ENCODE measurements at places on chromosomes 2 and 18.
A peak's percentile ranks its signal among the peaks of the same experiment; 100 is the strongest.

- peak; percentile 69 for DNase-seq
Measured at GRCh38 chr2:191245046-191245868, at the start of gene MYO1B. TSS of gene MYO1B (plus strand) at chr2:191245404. CDS start at chr2:191276896, 31,492 bp downstream.

DNA sequence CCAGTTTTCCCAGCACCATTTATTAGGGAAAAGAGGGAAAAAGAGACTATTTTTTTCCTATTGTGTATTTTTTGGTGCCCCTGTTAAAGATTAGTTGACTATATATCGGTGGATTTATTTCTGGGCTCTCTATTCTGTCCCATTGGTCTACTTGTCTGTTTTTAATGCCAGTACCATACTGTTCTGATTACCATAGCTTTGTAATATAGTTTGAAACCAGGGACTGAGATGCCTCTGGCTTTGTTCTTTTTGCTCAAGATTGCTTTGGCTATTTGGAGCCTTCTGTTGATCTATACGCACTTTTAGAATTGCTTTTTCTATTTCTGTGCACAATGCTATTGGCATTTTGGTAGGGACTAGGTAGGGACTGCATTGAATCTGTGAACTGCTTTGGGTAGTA is 151.7 kb downstream of the ADCYAP1 start:
- no peak for DNase-seq

GRCh38 chr2:3160751-3161330 is 216.8 kb downstream of the EIPR1 start:
- no peak for DNase-seq

DNA sequence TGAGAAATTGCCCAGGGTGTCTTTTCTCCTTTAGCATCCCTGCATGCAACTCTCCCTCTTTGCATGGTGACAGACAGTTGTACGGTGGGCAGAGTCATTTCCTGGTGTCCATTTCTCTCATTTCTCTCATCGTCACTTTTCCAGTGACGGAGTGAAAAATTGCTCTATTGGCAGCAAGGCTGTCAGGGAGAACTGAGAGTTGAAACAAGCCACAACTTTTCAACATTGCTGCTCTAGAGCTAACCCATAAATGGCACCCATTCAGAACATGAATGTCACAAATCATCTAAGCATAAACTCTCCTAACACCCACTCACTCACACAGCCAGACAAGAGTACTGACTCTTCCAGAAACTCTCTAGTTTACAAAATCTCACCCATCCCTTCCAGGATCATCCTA is 55.7 kb downstream of the ZC3H8 start:
- no peak for DNase-seq

GRCh38 chr2:193847130-193847529 is 1652.4 kb upstream of the TMEFF2 start:
- DNase-seq: peak; percentile 23

DNA sequence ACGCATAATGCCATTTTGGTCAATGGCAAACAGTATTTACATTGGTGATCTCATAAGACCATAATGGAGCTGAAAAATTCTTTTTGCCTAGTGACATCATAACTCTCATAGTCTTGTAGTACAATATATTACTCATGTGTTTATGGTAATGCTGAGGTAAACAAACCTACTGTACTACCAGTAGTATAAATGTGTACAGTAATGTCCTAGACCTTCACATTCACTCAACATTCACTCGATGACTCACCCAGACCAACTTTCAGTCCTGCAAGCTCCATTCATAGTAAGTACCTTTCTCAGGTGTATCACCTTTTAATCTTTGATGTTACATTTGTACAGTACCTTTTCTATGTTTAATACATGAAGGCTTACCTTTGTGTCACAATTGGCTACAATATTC is 558.2 kb upstream of the PIK3C3 start:
- DNase-seq: no peak

DNA sequence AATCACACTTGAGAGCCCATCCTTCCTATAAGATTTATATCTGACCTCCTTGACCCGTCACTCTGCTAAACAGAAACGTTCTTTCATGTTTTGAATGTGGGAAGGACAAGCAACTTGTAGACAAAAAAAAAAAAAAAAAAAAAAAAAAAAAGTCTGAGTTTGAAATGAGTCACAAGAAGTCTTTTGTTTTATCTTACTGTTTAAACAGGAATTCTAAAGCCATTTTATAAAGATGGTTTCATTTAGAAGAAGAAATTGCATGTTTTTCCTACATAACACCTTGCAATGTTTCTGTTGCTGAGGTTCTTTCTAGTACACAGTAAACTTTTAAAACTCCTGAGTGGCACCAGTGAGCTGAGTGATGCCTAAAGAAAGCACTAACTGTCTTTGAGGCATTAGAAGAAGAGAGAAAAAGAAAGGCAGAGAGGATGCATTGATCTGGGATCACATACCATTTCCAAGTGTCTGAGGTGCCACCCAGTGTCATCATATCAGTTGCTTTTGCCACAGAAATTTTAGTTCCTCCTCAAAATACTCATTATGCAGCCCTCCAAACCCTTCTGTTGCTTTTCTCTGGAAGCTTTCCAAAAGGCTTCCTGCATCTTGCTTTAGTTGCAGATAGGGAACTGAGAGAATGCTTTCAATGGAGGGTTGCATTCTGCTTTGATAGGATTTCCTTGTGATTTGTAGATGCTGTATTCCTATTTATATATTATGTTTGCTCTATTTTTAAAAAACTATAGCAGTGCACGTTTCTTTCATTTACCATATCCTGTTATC is 69.1 kb downstream of the ACVR2A start:
- DNase-seq: no peak

- no peak for DNase-seq
Measured at GRCh38 chr2:74779265-74779558, 54.7 kb upstream of the HK2 start.

DNA sequence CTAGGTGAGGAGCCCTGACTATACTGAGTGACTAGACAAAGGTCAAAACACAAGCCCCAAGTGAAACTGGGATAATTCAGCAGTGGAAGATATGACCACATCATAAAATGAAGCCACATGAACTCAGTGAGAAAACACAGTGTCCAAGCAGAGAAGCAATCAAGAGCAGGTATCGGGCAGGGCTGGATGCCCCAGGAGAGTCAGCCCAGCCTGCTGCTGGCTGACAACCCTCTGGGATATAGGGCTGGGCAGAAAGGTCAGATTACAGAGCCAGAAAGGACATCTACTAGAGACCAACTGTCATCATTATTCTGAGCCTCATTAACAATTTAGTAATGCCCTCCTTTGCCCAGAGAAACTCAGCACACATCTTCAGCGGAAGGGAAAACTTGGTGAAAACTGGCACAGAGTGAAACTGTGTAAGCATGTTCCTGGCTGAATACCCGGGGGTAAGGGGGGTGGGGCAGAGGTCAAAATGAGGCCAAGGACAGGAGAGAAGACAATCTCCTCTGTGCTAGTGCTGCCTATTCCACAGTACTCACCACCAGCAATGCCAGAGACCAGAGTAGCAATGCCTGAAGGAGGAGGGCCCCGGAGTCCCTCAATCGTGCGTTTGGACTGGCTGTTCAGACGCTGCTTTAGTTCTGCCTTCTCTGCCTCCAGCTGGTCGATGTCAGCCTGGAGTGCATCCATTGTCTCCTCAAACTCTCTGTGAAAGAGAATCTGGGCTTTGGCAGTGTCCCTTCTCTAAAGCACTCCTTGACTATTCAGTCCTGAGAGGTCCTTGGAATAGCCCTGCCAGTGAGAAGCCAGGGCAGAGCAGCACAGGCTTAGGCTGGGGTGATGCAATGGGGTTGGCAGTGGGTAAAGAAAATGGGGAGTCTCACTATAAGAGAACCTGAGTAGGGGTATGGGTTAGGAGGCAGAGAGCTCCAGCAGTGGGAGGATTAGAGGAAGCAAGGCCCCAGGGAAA is 15.3 kb downstream of the DCTN1 start:
- DNase-seq: no peak

DNA sequence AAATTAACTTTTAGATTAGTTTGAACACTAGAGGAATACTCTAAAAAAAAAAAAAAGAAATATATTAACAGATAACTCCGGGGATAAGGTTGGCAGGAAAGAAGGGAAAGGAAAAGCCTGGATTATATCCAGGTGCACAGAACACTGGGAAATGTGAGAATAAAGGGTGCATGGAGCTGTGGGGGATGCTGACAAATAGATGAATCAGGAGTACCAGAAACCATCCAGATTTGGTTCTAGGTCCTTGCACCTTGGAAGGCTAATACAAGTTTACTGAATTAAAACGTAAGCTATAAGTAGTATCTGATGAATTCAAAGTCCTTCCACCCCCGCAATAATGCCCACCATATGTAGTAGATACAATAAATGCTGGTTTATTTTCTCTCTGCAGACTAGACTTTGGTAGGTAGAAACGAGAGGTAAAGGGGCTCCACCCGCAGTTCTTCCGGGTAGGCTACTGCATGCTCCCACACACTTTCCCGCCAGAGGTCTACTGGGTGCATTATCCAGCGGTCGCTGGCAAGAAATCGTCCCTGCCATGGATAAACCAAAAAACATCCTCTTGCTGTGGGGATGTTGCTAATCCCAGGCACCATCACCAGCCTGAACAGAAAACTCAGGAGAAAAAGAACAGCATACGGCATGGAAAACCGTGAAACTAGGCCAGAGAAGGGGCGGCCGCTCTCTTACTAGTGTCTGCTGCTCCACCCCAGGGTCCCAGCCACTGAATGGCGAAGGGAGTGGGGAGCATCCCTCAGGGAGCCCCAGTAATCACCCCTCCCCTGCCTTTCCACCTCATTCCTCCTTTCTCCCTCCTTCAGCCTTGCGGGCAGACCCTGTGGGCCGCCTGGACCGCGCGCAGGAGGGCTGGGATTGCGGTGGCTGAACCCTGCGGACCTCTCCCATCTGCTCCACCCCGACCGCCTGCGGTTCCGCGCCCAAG is 1.5 kb downstream of the CNRIP1 start:
- DNase-seq: no peak

DNA sequence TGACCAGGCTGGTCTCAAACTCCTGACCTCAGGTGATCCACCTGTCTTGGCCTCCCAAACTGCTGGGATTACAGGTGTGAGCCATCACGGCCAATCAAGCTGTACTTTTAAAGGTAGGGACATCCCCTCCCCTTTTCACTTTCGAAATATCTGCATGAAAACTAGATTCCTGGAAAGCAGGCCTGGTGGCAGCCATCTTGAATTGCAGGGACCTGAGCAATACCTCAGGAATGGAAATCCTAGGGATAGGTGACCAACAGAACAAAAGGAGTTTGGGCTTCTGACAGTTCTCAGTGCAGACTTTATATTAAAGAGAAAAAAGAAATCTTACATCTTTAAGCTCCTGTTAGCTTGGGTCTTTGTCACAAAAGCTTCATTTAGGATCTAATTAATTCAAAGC is 62.6 kb downstream of the KLF7 start:
- DNase-seq: no peak

- no peak for DNase-seq
Measured at GRCh38 chr2:174752403-174753037, 11.8 kb downstream of the CHRNA1 start.

DNA sequence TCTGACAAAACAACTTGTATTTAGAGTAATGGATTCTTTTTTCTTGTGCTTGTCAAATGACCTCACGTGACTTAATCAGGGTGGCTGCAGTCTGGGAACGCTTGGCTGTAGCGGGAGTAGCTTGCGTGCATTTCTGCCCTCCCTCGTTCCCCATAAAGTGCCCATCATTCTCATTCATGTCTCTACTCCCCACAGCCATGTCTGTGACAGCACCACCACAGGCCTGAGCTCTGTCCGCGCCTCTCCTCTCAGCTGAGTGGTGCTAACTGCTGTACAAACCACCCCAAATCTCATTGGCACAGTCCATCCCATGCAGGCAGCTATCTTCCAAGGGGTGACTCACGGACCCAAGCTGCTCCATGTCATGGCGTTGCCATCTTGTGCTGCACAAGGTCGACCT is 161.7 kb downstream of the TSN start:
- no peak for DNase-seq

GRCh38 chr2:68253219-68254068 is 1.1 kb upstream of the PPP3R1 start:
- DNase-seq: no peak

DNA sequence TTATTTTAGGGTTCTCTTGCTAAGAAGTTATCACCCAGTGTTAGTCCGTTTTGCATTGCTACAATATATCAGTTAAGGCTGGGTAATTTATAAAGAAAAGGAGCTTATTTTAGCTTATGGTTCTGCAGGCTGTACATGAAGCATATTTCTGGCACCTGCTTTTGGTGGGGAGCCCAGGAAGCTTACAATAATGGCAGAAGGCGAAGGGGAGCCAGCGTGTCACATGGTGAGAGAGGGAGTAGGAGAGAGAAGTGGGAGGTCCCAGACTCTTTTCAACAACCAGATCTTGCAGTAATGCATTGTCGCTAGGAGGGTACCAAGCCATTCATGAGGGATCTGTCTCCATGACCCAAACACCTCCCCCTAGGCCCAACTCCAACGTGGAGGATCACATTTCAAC is 688.8 kb upstream of the PIK3C3 start:
- no peak for DNase-seq

DNA sequence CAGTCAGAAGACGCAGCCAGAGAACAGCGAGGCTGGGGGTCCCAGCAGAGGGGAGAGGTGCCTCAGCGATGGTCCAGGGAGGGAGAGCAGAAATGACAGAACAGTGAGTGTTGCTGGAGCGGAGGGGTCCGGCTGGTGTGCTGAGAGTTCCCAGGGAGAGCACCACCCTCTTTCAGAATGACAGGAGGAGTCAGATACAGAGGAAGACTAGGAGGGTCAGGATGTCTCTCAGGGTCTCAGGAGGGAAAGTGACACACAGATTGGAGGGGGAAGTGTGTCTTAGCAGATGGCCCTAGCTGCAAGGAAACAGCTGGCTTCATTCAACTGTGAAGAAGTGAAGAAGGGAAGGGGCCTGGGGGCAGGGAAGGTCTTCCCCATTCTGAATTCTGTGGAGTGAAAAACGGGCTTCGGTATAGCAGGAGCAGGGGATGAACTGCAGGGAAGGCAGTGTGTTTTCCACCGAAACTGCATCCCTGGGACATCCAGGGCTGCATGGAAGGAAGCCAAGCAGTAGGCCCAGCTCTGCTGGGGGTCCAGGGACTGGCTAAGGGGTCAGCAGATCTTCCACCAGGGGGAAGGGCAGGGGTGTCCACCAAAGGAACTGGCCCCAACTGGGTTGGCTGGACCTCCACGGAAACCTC is 90.0 kb upstream of the OTOS start:
- DNase-seq: no peak

DNA sequence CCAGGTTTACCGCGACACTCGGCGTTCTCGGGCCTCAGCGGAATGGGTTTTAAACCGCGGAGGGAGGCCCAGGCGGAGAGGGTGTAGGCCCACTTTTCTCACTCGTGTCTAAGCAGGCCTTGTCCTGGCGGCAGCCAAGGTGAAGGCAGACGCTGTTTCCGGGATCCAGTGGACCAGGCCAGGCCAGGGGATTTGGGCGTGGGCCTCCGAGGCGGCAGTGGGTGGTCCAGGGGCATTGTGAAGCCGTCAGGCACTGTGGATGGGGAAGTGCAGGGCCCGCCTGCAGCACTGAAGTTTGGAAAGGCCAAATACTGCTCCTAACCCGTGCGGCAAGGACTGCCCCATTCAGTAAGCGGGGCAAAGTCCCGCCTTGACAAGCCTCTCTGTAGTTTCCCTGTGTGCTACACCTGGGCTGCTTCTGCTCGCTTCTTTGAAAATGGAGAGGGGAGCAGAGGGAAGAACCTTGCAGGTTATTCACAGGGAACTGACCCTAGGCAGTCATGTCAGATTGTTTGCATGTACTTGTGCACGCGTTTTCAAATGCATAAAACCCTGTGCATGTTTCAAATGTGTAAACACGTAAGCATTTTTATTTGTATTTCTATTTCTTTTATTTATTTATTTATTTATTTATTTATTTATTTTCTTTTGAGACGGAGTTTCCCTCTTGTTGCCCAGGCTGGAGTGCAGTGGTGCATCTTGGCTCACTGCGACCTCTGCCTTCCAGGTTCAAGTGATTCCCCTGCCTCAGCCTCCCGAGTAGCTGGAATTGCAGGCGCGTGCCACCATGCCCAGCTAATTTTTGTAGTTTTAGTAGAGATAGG is 7.5 kb upstream of the DLX2 start:
- DNase-seq: no peak
